GOT3 (cell line): ENCODE measurements at places on chromosomes 1 and 21.

DNA sequence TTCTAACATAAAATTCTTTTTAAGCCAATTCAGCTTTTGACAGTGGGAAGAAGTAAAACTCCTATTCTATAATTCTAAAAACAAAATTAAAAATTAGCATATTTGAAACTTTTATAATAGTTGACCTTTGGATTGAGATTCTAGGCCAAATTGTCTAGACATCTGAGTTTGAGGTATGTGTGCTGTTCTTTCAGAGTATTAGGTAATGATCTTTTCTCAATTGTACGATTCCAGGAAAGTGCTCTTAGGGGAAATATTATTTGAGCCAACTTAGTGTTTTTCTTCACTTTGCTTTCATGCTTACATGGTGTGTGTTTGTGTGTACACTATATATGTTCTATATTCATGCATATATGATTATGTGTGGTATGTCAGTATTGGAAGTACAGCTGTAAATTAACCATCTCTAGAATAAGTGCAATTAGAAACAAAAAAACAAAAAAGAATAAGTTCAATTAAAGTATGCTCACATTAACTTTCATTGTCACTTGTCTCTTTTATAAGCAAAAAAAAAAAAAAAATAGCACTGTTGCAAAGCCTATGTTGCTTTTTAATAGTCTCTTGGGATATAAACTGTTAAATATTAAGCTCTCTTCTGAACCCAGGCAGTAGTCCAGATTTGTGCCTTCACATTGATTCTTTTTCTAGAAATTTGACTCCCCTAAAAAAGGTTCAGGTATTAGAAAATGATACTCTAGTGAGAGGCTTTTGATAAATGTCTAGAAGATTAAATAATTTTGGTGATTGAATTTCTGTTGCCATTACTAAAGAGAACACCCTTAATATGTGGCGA is 132.2 kb downstream of the ATP5PO start:
- DNase-seq, result no peak

DNA sequence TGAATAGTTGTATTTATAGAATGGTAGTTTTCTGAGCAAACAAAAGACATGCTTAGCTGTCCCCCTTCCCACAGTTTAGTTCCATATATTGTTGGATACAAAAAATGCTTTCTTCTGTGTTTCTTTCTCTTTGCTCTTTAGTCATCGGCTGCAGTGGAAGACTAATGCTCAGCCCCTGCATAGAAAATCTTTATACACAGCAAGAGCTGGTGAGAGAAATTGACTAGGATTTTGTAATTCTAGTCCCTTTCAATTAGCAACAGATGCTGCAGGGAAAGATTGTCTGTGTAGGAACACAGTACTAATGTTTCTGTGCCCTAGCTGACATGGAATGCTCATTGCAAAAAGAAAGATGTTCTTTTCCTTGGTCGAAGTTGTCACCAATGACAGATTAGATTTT is 200.9 kb downstream of the RPS6KC1 start:
- no peak for DNase-seq

- no peak for DNase-seq
Measured at GRCh38 chr1:168210312-168210711, 15.5 kb upstream of the SFT2D2 start.

GRCh38 chr1:201094832-201095231 is 17.4 kb downstream of the CACNA1S start:
- no peak for DNase-seq

DNA sequence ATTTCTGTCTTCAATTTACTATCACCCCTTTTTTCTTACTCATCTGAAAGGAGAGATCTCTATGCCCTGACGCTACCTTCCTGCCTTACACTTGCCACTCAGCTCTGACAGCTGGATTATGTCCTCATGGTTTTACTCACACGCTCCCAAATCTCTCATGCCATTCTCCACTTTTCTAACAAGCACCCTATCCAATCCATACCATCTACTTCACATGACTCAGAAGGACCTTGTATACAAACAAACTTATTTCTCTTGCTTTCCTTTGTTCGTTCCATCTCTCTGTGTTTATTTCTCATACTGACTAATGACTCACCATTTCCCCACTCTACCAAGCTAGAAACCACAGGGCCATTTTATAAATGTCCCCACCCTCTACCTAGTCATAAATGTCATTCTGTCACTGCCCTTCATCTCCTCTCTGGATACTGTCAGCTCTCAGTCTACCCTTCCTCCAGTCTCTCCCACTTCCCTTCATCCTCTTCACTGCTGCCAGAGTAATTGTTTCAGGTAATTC is 87.3 kb downstream of the USP24 start:
- DNase-seq, result no peak

GRCh38 chr21:29125191-29125590 is 5.3 kb upstream of the MAP3K7CL start:
- no peak for DNase-seq

GRCh38 chr21:42013376-42013775 is 3.2 kb upstream of the ZBTB21 start:
- no peak for DNase-seq

GRCh38 chr1:59151860-59152259 is 145.0 kb upstream of the FGGY start:
- no peak for DNase-seq

GRCh38 chr1:109777980-109778625 is 14.4 kb upstream of the EPS8L3 start:
- no peak for DNase-seq

DNA sequence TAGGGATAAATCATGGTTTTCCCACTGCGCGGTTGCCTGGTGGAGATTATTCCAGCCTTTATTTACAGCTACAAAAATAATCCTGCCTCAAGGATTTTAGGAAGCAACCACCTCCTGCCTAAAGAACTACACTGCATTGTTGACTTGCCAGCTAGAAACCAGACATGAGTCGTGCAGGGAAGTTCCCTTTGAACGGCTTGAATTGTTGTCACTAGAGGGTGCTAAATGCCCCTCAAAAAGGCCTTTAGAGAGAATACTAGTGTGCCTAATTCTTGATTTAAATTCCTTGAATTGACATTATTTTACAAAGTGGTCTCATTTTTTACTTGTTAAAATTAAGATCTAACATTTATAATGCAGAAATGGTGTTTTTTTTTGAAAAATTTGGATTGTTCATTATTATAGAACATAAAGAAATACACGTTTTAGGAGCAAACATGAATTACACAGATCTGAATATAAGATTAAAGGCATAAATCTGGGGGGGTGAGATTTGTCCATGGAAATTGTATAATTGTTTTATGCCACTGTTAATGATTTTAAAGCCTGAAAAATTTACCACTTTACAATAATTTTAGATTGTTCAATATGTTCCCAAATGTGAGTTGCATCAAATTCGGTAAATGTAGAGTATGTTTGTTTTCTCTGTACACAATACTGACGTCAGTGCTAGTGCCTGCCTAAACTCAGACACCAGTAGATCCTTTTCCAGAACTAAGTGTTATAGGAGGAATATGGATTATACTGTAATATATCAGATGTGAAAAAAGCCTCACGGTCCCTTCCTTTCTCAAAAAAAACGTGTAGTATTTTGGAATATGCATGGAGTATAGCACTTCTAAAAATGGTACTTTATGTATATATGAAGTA is 7.6 kb upstream of the ERG start:
- DNase-seq, result no peak

DNA sequence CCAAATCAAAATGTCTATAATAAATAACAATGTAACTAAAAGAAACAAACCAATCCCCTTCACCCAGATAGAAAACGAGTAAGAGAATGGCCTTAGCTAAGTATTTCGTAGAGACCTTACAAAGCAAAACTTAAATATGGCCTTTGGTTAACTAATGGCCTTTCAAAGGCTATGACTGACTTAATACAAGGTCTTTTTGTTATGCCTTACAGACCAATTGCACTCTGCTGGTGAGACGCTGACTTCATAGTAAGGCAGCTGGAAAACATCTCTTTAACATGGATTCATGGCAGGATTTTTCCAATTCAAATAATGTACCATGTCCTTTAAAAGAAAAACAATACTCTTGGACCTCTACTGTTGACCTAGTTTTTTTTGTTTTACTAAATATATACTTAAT is 15.8 kb upstream of the TBCE start:
- DNase-seq, result no peak

DNA sequence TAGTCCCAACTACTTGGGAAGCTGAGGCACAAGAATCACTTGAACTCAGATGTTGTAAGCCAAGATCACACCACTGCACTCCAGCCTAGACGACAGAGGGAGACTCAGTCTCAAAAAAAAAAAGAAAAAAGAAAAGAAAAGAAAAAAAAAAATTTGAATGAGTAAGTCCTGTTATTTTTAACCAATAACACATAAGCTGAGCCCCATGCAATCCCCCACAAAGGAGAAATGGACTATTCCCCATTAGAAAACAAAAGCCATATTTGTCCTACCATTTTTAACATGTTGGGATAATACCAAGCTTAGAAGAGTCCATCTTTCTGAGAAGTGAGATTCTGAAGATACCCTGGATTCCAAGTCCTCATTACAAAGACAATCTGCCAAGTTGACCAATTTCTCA is 32.4 kb downstream of the LTN1 start:
- no peak for DNase-seq

DNA sequence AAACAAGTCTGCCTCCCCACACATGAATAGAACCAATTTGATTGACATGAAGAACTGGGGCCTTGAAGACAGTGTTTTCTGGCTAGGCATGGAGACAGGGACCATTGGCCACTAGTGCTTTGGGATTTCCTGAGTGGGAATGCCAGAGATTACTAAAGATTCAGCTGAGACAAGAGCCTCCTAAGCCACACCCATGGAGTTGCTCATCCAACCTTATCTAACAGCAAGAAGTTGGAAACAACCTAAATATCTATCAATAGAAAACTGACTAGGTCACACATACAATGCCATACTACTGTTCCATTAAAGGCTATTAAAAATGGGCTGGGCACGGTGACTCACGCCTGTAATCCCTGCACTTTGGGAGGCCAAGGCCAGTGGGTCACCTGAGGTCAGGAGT is 184.1 kb downstream of the ZBTB18 start:
- DNase-seq, result no peak

- DNase-seq, result no peak
Measured at GRCh38 chr21:28953247-28953646, 39.4 kb downstream of the LTN1 start.

DNA sequence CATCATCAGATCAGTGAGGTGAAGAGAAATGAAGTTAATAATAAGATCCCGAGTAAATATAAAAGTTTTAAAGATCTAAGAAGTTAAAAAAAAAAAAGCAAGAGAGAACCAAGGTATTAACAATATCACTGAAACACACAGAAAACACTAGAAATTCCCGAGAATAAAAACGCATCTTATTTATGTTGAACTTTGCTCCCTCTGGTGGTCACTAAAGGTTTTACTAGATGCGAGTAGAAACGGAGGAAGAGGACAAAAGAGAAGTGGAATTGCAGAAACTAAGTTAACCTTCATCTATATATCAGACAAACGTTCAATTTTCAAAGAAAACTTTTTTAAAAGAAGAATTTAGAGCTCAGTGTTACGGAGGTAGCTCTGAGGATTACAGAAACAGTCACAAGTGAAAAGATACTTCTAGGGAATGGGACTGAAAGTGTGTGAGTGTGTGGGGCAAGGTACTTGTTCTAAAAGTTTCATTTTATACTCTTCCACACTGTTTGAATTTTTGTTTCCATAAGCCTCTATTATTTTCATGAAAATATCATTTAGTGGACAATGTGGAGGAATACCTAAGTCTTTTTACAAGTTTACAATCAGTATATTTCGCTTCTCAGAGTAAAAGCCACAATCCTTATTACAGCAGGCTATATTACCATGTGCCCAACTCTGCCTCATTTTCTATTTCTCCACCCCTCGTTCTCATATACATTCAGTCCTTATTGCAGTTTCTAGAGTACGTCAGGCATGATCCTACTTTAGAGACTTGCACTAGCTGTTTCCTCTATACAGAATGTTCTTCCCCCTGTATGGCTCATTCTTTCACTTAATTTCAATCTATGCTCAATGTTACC is 19.7 kb downstream of the ACBD6 start:
- no peak for DNase-seq

- DNase-seq, result no peak
Measured at GRCh38 chr1:8456308-8456912, 138.5 kb downstream of the SLC45A1 start.

DNA sequence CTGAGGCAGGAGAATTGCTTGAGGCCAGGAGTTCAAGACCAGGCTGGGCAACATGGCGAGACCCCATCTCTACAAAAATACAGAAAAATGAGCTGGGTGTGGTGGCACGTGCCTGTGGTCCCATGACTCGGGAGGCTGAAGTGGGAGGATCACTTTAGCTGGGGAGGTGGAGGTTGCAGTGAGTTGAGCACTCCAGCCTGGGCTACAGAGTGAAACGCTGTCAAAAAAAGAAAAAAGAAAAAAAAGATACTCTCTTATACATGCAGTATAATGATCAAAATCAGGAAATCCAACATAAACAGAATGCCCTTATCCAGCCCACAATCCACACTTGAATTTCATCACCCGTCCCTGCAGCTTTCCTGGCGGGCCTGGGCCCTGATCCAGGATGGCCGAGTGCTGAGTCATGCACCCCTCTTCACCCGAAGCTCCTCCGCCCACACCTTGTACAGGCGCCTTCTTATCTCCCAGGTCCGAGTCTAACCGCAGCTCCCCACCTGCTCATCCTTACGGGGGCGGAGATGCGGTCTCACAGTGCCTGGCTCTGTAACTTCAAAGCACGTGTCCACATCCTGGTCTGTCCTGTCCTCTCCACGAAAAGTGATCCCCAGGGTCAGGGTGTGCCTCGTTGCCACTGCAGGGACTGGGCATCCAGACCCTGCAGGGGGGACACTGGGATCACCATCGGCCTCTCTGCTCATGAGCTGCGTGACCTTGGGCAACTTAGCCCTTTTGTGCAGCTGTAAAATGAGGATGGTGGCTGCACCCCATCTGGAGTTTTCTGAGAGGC is 120.2 kb upstream of the SLC45A1 start:
- no peak for DNase-seq

- no peak for DNase-seq
Measured at GRCh38 chr1:185965870-185966269, 231.7 kb downstream of the HMCN1 start.

- no peak for DNase-seq
Measured at GRCh38 chr1:12552111-12552888, 65.7 kb downstream of the DHRS3 start.

DNA sequence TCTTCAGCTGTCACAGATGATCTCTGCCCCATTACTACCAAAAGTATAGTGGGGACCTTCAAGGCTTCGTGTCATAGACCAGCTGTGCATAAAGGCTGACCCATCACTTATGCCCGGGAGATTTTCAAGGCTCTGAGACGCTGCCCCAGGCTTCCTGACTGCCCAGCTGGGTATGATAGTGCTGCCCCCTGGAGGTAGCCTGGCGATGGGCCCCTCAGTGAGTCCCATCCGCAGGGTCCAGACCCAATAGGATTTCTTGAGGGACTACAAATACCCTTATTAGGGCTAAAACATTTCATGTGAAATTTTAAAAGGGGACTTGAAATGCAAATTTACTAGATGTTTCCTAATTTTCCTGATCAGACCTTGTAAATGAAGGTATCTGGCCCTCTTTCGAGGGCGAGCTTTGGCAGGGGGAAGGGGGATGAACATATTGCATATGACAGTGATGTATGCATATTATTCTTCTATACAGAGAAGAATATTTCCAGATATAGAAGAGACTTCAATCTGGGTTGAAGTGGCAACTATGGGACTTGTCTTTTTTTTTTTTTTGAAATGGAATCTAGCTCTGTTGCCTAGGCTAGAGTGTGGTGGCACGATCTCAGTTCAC is 11.7 kb upstream of the FCMR start:
- DNase-seq, result no peak
